NCI-H1417 treated with DMSO at 0.1 percent for 48 hours (cell line): ENCODE measurements at places on chromosomes 5 and 9.

DNA sequence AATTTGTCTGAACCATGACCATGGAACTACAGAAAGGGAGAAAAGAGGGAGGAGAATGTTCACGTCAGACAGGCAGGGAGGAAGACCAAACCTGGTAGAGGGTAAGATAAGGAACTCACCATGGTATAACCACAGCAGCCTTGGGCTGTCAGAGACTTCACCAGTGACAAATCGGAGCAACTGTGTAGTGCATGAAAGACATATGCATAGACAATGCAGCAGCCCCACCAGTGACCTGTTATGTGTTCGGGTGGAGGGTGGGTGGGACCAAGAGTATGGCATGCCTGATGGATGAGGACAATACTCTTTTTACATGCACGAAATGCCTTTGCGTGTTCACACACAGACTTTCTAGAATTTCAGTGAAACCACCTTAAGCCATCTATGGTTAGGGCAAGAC lies 221.8 kb upstream of the RASEF start:
- DNase-seq, result no peak

GRCh38 chr5:62649476-62650113 lies 71.0 kb downstream of the LRRC70 start:
- DNase-seq, result no peak

- no peak for DNase-seq
Observed at GRCh38 chr9:19787672-19788071, 1.2 kb downstream of the SLC24A2 start.

GRCh38 chr5:143229896-143230675 lies 173.4 kb downstream of the NR3C1 start:
- DNase-seq, result no peak

GRCh38 chr5:139137697-139138096 lies 60.5 kb downstream of the SIL1 start:
- no peak for DNase-seq

DNA sequence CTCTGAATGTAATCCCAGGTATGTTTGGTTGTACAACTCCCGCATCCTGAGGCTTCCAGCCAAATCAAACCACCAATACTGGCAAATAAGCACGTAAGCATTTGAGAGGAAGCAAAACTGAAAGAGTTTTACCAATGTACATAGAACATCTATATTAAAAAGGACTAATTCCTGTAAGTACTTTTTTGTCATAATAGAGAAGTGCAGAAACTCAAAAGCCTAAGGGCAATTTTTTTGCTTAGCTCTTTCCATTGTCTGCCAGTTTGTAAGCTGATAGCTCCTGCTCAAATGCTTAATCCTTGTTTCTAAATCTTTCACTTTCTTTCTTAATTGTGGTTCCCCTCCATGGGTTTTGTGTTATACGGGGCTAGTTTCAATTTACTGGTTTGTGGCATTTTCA lies 1151.8 kb downstream of the CDH12 start:
- no peak for DNase-seq

DNA sequence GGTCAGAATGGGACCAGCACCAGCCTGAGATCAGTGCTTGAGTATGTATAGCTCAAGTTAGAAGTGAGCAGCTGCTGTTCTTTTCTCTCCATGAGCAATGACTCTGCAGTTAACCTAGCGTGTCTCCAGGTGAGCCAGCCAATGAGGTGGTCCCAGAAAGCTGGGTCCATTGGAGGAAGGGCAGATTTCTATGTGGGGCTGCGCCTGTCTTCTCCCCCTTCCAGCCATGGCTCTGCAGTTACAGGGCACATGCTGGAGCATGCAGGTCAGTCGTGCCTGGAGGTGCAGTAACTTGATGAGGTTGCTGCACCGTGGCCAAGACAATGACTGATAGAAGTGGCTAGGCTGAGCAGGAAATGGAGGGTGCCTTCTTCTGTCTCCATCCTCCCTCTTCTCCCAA lies 29.6 kb upstream of the CXCL14 start:
- DNase-seq, result no peak

- DNase-seq, result no peak
Observed at GRCh38 chr9:14302405-14302804, 11.5 kb downstream of the NFIB start.

DNA sequence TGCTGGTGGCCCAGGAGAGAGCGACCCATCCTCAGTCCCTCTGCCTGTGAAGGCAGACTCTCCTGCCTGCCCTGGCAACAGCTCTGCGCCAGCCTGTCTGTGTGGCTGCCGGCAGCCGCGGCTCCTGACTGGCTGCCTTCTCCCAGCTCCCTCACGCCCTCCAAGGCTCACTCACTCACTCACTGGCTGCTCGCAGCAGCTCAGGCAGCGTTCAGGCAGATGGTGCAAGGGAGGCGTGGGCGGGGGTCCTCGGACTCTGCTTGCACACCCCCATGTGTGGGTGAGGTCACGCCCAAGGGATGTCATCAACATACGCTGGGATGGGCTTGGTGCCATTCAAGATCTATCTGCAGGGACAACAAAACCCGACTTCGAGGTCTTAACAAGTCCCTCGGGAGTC lies 66.7 kb downstream of the DAB2IP start:
- no peak for DNase-seq

GRCh38 chr9:94788570-94789105 lies 62.1 kb downstream of the AOPEP start:
- no peak for DNase-seq

DNA sequence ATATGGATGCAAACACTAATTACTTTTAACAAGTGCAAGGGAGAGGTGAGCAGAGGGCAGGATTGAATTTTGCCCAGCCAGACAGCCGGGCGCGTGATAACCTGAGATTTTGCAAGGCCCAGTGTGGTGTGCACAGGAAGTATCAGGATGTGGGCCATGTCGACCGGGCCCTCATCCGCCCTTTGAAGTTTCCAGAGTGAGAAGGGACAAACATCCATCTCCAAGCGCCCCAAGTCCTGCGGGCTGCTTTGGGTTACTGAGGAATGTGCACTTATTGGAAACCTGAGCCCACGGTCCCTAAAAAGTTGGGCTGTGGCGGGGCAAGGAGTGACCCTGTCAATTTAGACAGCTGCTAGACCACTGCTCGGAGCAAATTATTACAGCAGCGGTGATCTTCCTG lies 272.2 kb upstream of the IRX2 start:
- DNase-seq, result no peak

- no peak for DNase-seq
Observed at GRCh38 chr9:130785940-130786508, 49.0 kb upstream of the ABL1 start.

GRCh38 chr9:479971-480350 lies 265.3 kb downstream of the DOCK8 start:
- no peak for DNase-seq

- DNase-seq, result no peak
Observed at GRCh38 chr5:34930462-34930844, 1.1 kb downstream of the DNAJC21 start.

DNA sequence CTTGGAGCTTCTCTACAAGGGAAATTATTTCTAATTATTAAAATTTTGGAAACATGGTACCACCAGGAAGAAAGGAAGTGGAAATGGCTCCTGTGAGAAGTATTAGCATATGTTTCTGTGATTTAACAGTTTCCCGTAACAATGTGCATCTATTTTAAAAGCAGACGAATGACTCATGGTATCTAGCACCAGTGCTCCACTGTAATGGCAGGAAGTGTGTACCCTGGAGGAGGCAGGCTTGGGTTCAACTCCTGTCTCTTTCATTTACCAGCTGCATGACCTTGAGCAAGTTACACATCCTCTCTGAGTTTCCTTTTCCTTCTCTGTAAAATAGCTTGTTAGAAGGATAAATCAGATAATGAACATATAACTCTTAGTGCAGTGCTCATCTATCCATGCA lies 41.0 kb upstream of the ANGPTL2 start:
- DNase-seq, result no peak

DNA sequence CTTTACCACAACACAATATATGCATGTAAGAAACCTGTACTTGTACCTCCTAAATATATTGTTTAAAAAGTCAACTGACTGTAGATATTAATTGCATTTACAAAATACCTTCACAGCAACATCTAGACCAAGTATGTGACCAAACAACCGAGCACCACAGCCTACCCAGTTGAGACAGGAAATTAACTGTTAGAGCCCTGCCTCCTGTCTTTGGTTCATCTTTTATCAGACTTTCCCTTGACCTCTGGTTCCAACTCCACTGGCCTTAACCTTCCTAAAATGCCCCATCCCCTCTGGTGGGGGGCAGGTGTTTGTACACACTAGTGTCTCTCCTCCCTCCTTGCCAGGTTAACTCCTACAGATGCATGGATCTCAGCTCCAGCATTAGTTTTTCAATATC lies 155.0 kb upstream of the PANK3 start:
- DNase-seq, result no peak

DNA sequence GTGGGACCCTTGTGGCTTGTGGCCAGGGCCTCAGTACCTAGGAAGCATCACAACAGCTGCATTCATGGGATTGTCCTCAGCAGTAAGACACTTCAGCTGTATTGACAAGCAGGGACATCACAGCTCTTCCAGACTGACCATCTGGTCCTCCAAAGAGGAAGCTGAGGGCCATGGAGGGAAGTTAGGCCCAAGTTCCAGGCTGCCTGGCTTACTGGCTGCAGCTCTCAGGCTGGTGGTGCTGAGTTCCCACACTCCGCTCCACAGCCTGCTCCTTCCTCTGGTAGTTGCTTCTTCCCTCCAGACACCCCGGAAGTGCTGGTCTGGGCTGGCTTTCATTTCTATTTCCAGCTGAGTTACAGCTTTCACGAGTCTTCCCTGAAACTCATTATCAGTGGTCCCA lies 5.7 kb upstream of the STING1 start:
- DNase-seq, result no peak

- no peak for DNase-seq
Observed at GRCh38 chr5:178849316-178849715, 10.4 kb upstream of the ZNF354B start.

DNA sequence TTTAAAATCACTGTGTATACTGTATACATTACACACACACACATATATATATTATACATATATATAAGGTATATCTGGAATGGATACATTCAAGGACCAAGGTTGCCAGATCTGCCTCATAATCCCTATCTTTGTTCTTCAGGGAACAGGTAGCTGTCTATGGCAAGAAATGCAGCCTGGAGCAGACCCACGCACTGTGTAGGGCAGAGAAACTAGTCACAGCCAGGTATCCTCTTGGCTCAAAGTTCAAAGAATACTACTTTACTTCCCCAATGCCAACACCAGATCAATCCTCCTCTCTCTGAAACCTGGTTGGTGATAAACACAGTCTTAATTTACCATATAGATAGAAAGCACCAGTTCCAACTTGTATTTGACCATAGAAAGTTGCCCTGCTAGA lies 313.6 kb downstream of the PRELID2 start:
- no peak for DNase-seq

DNA sequence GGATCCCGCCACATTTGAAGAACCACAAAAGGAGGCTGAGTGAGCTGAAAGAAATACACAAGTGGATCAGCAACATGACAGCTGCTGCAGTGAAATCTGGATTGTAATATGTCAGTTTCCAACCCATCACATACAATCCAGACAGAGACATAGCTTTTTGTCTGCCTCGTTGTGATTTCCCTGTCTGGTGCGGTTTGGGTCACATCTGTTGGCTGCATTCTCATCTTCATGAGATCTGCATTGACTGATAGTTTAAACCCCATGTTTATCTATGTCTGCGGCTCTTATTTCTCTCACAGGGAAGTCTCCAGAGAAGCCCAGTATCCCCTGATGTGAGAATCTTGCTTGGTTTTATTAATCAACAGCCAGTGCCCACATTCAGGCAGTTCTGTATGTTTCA lies 403.1 kb upstream of the ZNF608 start:
- no peak for DNase-seq

GRCh38 chr9:72623156-72623555 lies 101.7 kb downstream of the TMC1 start:
- no peak for DNase-seq
